Activated CD8-positive, alpha-beta memory T cell treated with anti-CD3 and anti-CD28 coated beads, Interleukin-2, amount 50 U/mL, for 4 hours (primary cell): ENCODE measurements at places on chromosomes 2 and 18.
A peak's percentile ranks its signal among the peaks of the same experiment; 100 is the strongest.

GRCh38 chr2:108575132-108575966 is 41.1 kb downstream of the LIMS1 start:
- DNase-seq, result no peak

GRCh38 chr2:75622929-75623328 is 23.7 kb upstream of the MRPL19 start:
- DNase-seq, result no peak

DNA sequence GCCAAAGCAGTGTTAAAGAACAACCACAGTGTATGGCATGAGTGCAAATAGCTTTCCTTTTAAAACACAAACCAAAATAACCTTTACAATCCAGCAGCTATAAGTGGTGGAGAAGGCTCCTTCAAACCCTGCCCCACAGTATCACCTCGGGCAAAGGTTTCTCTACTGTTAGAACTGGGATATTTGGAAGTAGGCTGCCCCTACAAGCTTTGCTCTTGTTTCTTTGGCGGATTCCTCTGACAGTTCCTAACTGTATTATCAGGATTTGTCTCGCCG is 214.8 kb downstream of the ZNF521 start:
- no peak for DNase-seq

GRCh38 chr18:3604498-3605408 is 154.8 kb downstream of the TGIF1 start:
- DNase-seq, result no peak

DNA sequence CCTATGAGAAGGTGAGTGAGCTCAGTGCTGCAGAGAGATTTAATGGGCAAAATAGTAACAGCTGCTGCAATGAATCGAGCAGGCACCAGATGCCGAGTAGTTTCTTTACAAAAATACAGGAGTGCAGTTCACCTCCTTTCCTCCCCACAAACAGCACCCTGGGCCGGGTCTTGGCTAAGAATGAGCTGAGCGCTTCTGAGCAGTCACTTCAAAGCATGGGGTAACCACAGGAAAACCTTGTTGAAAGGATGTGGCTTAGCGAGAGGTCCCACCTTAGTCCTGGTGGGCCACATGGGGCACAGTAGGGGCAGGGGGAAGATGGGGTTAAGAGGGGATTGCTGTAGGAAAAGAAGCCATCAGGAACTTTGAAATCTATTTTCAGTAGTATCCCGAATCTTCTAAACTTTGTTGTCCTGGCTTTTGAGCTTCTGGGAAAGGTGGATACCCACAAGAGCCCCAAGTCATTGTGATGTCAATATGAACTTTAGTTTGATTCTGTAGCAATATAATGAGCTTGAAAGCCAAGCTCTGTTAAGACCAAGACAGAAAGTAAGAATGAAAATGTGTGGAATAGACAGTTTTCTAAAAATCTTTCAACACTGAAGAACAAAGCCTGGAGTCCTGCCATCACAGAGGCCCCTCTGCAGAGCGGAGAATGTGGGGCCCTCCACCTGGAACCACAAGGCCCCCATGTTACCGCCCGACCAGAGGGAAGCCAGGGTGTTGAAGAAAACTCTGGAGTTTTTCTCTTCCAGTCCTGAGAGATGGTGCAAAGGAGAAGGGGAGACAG is 101.0 kb upstream of the ZNF236 start:
- peak; percentile 50 for DNase-seq

- DNase-seq, result no peak
Observed at GRCh38 chr2:145861940-145862339, 1342.0 kb upstream of the ZEB2 start.

DNA sequence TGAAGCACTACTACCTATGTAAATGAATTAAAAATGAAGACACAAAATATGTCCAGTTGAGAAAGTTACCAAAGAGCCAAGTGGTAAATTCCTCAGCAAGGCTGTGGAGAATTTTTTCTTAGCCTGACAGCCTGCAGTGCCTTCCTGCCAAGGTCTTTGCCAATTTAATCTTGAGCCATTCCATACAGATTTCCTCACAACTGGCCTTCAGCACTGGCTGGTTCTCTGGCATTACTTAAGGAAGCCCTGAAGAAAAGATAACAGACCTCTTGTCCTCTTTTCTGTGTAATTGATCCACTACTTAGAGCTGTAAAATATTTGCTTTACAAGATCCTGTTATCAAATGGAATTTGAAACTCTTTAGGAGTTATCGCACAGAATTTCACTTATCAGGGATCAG is 334.2 kb upstream of the LRRTM1 start:
- no peak for DNase-seq

DNA sequence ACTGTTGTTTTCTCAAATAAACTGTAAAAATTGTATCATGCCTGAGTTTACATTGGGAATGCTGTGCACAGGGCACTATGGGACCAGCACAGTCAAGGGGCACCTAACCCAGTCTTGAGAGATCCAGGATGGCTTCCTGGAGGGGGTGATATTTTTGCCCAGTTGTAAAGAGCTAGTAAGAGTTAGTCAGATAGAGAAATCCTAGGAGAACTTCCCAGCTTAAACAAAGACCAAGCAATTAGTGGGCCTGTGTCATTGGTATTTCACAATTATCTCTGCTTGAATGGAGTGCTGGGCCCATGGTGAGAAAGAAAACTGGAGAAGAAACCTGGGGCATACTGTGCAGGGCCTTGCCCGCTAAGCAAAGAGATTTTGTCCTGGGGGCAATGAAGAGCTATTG is 12.2 kb downstream of the XDH start:
- DNase-seq, result no peak

GRCh38 chr2:239824046-239824694 is 201.0 kb downstream of the NDUFA10 start:
- peak; percentile 6 for DNase-seq

- DNase-seq, result no peak
Observed at GRCh38 chr18:58844871-58845270, 19.8 kb upstream of the ZNF532 start.

DNA sequence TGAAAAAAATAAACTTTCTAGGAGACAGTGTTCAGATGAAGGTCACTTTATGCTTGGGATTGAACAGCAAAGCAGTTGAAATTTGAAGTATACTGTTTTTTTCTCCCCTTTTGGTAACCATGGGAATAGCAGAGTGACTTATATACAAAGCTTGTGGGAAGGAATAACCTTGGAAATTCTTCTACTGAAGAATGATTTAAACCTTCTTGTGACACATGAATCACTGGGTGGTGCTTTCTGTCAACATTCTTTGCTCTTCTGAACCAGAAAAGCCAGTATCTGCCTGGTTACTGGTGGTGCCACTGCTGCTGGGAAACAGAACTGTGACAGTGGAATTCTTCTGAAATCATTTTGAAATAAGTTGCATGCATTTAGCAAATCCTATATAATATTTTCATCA is 39.4 kb upstream of the RND3 start:
- DNase-seq, result no peak

GRCh38 chr2:215460682-215461382 is 25.0 kb upstream of the FN1 start:
- no peak for DNase-seq

DNA sequence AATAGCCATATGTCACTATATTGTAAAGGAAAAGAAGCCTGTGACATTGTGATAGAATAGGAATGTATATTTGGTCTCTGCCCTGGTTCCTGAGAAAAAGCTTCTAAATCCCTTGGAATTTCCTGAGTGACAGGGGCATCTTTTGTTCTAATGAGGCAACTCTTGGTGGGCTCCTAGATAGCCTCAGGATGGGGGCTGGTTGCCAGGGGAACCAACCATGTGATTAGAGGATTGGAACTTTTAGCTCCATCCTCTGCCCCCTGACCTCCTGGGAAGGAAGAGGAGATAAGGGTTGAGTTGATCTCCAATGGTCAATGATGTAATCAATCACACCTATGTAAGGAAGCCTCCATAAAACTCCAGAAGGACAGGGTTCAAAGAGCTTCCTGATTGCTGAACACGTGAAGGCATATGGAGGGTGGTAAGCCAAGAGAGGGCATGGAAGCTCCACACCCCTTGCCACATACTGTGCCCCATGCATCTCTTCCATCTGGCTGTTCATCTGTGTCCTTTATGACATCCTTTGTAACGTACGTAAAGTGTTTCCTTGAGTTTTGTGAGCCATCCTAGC is 2.9 kb upstream of the ME2 start:
- no peak for DNase-seq

DNA sequence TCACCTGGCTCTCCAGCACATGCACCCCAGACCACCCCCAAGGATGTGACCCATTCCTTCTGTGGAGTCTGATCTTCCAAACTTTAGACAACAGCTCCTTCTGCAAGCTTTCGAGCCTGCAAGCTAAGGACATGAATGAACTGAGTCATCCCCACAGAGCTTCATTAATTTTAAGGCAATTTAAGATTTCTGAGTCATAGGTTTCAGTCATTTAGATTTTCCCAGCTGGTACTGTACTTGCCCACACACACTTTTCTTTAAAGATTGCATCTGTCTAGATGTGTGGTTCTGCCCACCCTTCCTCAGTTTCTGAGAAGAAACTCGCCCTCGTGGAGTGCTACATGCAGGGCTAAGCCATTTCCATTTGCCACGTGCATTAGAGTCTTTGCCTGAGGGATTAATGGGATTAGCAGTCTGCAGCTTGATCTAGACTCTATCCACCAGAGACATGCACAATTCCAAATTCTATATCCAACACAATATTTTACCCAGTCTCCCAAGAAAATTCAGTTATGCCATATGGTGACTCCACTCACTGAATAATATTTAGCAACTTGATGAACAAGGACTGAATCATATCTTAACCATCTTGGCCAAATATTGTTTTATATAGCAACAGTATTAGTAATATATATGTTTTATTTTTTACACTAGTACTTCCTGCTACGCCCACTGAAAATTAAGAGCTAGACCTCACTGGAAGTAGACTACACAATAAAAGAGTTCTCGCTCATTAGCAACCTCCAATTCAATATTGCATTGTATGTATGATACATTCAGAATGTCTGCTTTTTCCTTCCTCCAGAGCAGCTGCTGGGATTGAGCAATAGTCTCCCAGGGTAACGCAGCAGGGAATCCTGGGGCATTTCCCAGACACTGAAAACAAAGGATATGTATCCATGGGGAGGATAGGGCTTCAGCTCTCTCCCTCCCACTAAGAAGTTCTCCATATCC is 14.3 kb upstream of the TRIB2 start:
- no peak for DNase-seq

DNA sequence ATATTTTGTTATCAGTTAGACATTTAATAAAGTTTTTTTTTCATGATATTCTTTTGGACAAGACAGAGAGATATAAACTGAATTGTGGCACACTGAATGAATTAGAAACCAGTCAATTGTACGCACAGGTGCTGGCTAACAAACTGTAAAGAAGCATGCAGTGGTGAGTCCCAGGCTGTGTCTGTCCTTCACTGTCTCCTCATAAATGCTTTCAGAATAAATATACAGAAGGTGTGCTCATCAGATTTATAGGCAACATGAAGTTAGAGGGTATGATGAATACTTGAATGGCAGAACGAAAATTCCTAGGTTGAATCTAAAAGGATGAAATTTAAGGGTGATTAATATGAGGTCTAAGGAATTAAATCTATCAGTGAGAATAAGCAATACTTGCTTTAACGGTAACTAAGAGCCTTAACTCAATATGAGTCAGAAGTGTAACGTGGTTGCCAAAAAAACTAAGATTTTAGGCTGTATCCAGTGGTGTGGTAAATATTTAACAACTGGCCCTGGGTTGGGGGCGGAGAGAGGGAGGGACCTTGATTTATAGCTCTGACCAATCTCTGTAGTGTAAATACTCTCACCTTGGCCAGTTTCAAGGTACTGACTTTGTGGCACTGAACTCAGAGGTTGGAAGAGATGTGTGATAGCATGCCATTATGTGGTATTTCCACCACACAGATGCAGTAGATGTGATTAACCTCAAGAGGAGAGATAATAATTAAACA is 41.9 kb upstream of the AAK1 start:
- no peak for DNase-seq

DNA sequence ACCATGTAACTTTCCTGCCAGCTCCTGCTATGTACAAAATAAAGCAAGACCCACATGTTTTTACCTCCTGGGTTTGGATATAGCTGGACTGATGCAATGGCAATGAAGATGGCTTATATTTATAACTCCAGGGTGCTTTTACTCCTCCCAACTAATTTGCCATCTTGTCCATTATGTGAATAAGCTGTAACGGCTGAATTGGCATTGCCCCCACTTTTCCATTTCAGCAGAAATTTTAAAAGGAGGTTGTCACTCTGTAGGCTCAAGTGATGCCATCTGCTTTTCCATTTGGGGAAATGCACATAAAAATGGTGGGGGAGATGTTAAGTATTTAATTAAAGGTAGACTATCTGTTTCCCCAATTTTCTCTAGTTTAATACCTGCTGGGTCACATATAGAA is 345.5 kb downstream of the ERBB4 start:
- DNase-seq, result no peak

GRCh38 chr18:5574843-5575242 is 31.0 kb upstream of the EPB41L3 start:
- no peak for DNase-seq

- DNase-seq, result no peak
Observed at GRCh38 chr2:223501641-223502040, 100.5 kb downstream of the SCG2 start.

GRCh38 chr2:27162151-27163121 is 13.6 kb downstream of the TCF23 start:
- DNase-seq, result no peak

- DNase-seq, result no peak
Observed at GRCh38 chr2:227612546-227613271, 1.9 kb downstream of the SCYGR3 start.

- no peak for DNase-seq
Observed at GRCh38 chr2:85695121-85695520, 963 bp downstream of the GNLY start.

DNA sequence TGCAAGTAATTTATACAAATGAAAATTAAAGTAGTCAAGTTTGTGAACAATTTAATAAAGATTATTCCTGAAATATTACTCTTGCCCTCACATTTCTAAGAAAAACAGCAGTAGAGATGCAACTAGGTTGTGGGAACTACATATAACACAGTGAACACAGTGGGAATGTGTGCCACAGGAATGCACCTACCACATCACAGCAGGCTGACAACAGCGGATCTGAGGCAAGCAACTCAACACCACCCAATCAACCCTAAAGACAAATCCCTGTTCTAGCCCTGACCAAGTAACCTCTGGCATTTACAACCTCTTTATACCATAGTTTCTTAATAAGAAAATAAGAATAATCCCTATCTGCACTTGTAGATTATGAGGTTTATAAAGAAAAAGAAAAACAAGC is 23.4 kb downstream of the MBOAT2 start:
- DNase-seq, result no peak

DNA sequence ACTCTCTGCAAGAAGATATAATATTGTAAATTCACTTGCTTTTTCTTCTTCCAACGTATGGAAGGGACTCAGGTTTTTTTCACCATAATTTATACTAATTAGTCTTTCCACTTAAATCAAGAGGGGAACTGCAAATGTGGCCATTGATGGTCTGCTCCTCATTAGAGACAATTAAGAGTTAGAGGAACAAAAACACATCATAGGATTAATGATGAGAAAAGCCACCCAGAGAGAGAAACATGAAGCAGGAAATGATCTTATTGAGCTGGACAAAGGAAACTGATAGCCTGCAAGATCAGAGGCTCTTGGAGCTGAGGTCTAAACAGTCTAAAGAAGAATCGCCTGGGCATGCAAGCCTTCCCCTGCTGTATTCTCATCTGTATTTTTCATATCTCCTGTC is 151.2 kb upstream of the NRP2 start:
- no peak for DNase-seq
